ENCODE measurements at places on chromosomes 4 and X.

DNA sequence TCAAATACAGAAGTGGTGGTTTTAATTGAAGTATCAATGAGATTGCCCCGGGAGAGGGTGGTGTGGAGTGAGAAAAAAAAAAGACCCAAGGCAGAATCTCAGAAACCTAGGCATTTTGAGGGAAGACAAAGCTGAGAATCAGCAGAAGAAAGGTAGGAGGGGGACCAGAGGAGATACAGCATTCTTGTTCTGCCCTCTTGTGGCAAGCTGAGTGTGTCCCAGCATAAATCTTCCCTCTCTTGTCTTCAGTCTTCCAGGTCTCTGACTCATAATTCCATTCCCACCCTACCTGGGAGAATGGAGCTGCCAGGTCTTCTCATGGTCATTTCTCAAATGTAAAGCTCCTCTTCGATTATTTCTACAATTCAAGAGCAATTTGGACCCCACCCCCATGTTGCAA is 32.7 kb upstream of the MAGED1 start:
- no peak for DNase-seq

- no peak for DNase-seq
These were observed 126.9 kb downstream of the LRBA start for GRCh38 chr4:150888217-150888616.

DNA sequence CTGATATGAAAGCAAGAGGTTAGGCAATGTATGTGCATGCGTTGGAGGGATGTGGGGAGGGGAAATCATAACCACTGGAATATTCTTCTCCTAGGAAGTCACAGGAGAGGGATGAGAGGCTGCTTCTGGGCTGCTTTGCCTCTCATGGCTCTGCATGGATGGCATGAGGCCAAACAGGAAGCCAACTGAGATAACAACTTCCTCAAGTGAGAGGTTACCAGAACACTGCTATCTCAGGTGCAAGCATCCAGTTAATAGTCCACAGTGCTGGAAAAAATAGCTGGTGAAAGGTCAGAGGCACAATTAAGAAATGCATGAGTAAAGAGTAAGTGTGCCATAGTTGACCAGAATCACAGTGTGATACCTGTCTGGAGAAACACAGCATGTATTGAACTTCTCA is 113.3 kb downstream of the ELOVL6 start:
- DNase-seq: no peak

GRCh38 chr4:45876235-45876890 is 247.5 kb downstream of the GABRG1 start:
- DNase-seq: no peak

DNA sequence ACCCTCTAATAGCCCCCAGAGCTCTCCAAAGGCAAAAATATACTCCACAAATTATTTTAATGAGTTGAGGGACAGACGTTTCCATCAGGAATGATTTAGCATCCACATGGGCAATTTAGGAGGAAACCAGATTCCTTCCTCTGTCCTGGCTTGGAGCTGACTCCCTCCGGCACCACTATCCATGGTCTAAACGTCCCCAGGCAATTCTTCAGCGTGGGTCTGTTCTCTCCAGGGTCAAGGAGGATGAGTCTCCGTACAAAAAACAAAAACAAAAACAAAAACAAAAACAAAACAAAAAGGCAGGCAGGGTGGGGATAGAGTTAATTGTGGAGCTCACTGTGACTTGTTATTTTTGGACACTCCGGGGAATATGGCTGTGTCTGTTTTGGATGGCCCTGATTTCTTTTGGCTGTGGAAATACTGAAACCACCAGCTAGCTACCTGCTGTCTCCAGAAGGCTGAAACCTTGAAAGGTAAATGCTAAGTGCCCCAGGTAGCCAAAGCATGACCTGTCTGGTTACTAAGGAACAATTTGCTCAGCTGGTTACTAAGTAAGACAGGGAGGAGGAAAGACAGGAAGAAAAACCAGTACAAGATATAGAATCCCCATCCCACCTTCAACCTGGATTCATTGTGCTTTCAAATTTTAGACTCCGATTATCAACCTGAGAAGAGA is 419.1 kb upstream of the LCORL start:
- no peak for DNase-seq

- no peak for DNase-seq
These were observed 52.9 kb upstream of the HPF1 start for GRCh38 chr4:169810325-169811323.

DNA sequence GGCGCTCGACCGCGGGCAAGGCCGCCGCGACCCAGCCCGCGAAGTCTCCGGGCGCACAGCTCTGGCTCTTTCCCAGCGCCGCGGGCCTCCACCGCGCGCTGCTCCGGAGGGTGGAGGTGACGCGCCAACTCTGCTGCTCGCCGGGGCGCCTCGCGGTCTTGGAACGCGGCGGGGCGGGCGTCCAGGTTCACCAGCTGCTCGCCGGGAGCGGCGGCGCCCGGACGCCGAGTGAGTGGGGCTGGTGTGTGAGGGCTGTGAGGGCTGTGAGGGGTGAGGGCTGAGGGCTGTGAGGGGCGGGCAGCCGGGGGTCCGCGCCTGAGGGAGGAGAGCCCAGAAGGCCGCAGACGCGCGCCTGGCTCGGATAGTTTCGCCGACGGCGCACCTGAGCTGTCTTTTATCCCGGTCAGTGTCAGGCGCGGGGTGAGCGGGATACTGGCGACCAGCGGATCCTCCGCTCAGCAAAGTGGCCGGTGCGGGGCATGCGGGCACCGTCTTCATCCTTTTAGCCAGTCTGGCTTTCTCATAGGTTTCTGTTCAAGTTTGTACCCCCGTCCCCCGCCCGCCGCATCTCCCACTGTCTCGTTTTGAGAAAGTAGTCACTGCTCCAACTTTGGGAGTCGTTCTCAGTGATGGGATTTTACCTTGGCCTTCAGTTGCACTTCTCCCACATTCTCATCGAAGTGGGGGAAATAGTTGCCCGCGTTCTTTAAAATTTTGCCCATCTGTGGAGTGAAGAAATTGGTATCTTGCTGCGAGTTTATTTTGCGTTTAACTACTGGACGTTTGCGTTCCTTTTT is 586 bp downstream of the HERC5 start:
- DNase-seq: peak; percentile 59

DNA sequence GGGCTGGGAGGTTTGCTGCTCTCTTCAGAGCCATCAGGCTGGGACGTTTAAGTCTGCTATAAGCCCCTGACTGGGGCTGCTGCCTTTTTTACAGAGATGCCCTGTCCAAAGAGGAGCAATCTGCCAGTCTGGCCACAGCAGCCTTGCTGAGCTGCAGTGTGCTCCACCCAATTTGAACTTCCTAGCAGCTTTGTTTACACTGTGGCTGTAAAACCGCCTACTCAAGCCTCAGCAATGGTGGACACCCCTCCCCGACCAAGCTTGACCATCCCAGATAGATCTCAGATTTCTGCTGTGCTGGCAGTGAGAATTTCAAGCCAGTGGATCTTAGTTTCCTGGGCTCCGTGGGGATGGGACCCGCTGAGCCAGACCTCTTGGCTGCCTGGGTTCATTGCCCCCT is 40.7 kb downstream of the SPATA18 start:
- no peak for DNase-seq

DNA sequence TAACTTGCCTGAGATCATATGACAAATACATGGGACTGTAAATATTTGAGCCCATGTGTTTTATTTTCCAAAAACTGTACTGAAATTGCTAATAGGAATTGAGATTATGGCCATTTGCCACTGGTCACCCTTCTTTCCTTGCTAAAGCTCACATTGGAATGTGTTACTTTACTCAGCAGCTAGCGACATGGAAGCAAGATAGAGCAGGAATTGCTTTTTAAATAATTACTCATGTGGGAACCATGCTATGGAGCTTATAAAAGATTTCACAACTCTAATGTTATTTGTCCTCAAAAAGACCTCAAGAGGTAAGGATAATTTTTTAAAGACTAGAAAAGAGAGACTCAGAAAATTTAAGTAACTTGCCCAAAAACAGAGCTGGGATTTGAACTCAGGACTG is 48.8 kb upstream of the AFAP1 start:
- DNase-seq: no peak

- no peak for DNase-seq
These were observed 94.6 kb downstream of the REELD1 start for GRCh38 chr4:146308951-146309350.

DNA sequence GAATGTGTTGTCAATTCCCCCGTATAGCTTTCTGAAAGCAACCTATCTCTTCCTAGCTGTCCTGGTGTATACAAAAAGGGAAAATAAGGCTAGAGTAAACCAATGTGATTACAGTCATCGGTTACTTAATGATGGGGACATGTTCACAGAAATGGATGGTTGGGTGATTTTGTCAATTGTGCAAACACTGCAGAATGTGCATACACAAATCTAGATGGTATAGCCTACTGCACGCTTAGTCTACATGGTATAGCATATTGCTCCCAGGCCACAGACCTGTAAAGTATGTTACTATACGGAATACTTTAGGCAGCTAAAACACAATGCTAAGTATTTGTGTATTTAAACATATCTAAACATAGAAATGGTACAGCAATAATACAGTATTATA is 5.1 kb downstream of the DTHD1 start:
- no peak for DNase-seq

DNA sequence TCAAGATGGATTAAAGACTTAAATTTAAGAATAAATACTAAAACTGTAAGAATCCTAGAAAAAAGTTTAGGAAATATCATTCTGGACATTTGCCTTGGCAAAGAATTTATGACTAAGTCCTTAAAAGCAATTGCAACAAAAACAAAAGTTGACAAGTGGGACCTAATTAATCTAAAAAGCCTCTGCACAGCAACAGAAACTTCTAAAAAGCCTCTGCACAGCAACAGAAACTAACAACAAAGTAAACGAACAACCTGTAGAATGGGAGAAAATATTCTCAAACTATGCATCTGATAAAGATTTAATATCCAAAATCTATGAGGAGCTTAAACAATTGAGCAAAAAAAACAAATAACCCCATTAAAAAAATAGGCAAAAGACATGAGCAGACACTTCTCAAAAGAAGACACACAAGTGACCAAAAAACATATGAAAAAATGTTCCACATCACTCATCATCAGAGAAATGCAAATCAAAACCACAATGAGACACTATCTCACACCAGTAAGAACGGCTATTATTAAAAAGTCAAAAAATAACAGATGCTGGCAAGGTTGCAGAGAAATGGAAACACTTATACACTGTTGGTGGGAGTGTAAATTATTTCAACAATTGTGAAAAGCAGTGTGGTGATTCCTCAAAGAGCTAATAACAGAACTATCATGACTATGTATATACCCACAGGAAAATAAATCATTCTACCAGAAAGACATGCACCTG is 5.5 kb upstream of the OPRPN start:
- DNase-seq: no peak

- no peak for DNase-seq
These were observed 60.9 kb downstream of the ANAPC4 start for GRCh38 chr4:25437926-25438325.

- no peak for DNase-seq
These were observed 15.2 kb upstream of the NEUROG2 start for GRCh38 chr4:112531146-112531545.

GRCh38 chr4:131001371-131001770 is 1905.4 kb downstream of the C4orf33 start:
- DNase-seq: no peak

DNA sequence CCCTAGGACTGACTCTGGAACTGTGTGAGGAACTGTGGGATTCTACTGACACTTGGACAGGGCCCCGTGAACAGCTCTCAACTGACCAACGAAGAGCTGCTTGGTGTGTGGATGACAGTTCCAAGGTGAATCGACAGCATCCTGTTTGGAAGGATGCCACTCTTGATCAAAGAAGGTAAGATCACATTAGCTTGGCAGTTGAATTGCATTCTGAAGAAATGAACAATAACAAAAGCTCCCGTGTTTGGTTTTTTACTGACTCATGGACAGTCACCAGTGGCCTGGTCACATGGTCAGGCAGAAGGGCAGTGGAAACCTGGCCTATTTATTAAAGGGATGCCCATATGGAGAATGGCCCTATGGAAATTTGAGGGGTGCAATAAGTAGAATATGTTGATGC is 33.1 kb upstream of the GPR34 start:
- DNase-seq: no peak

DNA sequence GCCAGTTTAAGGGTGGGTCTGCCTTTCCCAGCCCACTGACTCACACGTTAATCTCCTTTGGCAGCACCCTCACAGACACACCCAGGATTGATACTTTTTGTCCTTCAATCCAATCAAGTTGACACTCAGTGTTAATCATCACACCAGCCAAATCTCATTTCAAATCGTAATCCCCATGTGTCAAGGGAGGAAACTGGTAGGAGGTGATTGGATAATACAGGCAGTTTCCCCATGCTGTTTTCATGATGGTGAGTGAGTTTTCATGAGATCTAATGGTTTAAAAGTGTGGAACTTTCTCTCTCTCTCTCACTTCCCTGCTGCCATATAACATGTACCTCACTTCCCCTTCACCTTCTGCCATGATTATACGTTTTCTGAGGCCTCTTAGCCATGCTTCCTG is 647.2 kb upstream of the FRG1 start:
- no peak for DNase-seq

- no peak for DNase-seq
These were observed 35.6 kb downstream of the VCX3B start for GRCh38 chrX:8500203-8500602.

GRCh38 chrX:39144323-39144722 is 343.1 kb downstream of the MID1IP1 start:
- DNase-seq: no peak

DNA sequence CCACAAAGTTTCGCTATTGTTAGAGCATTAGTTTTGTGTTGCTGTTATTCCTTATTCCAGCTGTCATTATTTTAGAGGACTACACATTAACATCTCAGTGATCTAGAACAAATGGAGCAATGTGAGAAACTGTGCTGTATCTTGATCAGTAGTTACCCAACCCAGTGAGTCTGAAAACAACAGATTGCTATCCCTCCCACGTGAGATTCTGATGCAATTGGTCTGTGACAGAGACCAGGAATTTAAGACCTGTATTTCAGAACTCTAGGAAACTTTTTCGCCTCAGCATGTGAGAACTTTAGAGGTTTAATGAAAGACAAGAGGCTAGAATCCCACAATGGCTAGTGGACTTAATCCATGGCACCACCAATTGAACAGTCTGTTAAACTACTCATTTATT is 35.7 kb upstream of the CDS1 start:
- no peak for DNase-seq

DNA sequence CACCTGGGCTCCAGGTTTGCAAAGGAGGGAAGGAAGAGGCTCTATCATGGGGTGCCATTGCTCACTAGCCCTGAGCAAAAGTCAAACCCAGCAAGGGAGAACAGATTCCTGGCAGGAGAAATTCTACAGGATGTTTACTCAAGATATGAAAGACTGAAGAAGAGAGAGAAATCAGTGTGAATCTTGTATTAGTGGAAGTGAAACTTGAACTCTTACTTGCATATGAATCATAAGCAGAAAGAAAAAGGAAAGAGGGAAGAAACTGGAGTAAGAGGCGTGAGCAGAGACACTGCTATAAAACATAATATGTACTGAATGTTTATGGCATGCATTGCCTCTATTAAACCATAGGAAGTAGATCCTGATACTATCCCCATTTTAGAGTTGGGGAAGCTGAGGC is 60.9 kb downstream of the C4orf46 start:
- DNase-seq: no peak

GRCh38 chrX:46941341-46941740 is 29.1 kb downstream of the JADE3 start:
- no peak for DNase-seq

Data from left cardiac atrium (tissue), 4 donors.